ENCODE measurements at places on chromosomes 12 and 14. TPM values are rescaled to one million over a fixed set of nuclear protein-coding genes. Genes with fewer than 3 reads are reported as not detected.

GRIP1 gene
- total RNA-seq: 0.66 TPM

SALL2 gene
- total RNA-seq: 5.4 TPM

TMEM63C gene
- 1.1 TPM for total RNA-seq

SELPLG gene
- total RNA-seq: 35.9 TPM

KCNH3 gene
- total RNA-seq: 0.39 TPM

NDUFA9 gene
- 130 TPM for total RNA-seq

ESRRB gene
- total RNA-seq: 0.21 TPM

LYSET gene
- total RNA-seq: 10.5 TPM

TRIP11 gene
- total RNA-seq: 32.3 TPM

WNT5B gene
- total RNA-seq: not detected

INHBE gene
- total RNA-seq: 0.23 TPM

ADGRD1 gene
- 0.70 TPM for total RNA-seq

PTPRR gene
- not detected for total RNA-seq

GDF3 gene
- total RNA-seq: not detected

HOXC6 gene
- not detected for total RNA-seq

PDE6H gene
- not detected for total RNA-seq

METAP2 gene
- total RNA-seq: 141 TPM

CLEC1A gene
- total RNA-seq: not detected

APEX1 gene
- 171 TPM for total RNA-seq

MBD6 gene
- 77.5 TPM for total RNA-seq

KLHL33 gene
- total RNA-seq: 0.09 TPM

CELA1 gene
- not detected for total RNA-seq

RIMKLB gene
- 4.5 TPM for total RNA-seq

CLBA1 gene
- 0.20 TPM for total RNA-seq

RIMBP2 gene
- not detected for total RNA-seq

PRPH gene
- total RNA-seq: not detected

RIPK3 gene
- total RNA-seq: 11.1 TPM

E2F7 gene
- 26.9 TPM for total RNA-seq

HRK gene
- not detected for total RNA-seq

KRT74 gene
- not detected for total RNA-seq

TAS2R9 gene
- total RNA-seq: not detected
